Tracheal epithelial cell (primary cell): ENCODE measurements at places on chromosomes 7 and 10. TPM values are rescaled to one million over a fixed set of nuclear protein-coding genes. Genes with fewer than 3 reads are reported as not detected.

ADAM12 gene
- 5.1 TPM in 1 of 2 replicates, not detected in the other for total RNA-seq

UCMA gene
- not detected in 2 replicates for total RNA-seq

MYPN gene
- total RNA-seq: under 0.01 TPM in 1 of 2 replicates, not detected in the other

HOXA6 gene
- 0.72 TPM in 1 of 2 replicates, not detected in the other for total RNA-seq

SPAM1 gene
- total RNA-seq: not detected in 2 replicates
